ENCODE measurements at places on chromosomes 12 and 14.

DNA sequence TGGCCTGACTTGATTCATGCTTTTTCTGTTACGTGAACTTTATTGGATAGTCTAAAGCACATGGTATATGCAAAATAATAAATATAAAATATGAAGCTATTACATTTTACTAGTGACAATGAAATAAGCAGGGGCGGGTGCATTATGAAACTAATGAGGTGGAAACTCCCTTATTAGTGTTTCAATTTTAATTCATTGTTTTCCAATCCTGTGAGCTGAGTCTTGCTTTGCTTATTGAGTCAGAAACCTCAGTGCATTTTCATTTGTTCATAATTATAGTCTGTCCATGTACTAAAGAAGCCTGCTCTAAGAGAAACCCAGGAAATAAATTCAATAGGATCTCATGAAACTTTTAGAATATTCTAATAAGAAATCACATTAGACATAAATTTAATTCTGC, 78.5 kb downstream of the CNTN1 start:
- no peak for DNase-seq

- DNase-seq, result no peak
Measured at GRCh38 chr14:47332106-47332505, 343.3 kb downstream of the MDGA2 start.

DNA sequence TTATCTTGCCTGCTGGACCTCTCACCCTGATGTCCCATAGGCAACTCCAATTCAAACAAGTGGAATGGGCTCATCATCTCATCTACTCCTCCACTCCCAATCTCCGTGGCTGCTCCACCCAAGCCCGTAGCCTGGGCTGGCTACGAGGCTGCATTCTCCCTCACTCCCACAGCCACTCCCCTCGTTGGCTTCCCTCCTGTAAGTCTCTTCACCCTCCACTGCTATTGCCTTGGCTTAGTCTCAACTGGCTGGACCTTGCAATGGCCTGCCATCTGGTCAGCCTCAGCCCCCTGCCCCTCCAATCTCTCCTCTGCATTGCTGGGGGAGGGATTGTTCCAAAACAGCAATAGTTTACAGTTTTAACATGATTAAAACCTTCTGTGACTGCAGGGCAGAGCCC, 44.4 kb upstream of the PELI2 start:
- DNase-seq, result no peak

- no peak for DNase-seq
Measured at GRCh38 chr12:23493672-23494071, 455.8 kb downstream of the SOX5 start.

DNA sequence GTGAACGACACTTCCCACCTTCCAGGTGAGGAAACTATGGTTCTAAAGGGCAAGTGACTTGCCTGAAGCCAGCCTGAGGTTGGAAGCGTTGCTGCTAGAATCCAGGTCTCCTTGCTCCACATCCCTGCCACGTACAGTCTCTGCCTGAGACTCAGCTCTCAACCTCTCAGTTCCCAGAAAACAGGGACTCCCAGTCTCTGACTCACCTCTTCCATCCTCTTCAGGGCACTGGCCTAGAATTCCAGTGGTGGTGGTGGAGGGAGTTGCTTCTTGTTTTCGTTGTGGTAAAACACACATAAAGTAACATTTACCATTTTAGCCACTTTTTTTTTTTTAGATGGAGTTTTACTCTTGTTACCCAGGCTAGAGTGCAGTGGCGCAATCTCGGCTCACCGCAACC, 7.3 kb downstream of the GPR68 start:
- no peak for DNase-seq

DNA sequence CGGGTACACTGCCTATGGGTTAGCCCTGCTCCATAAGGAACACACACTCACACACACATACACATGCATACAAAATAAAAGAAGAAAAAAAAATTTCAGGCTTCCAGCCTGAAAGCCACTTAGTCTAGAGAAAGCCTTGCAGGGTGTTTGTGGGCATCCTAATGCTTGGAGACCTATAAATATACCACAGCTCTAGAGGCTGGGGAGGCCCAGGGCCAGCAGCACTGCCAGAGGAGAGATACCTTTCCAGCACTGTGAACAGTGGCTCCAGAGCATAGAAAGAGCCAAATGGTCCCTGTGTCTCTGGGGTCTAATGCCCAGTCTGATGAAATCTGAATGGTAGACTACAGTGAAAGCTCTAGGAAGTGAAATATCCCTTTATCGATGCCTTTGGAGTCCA, 12.9 kb downstream of the FAM161B start:
- DNase-seq, result no peak

- DNase-seq, result no peak
Measured at GRCh38 chr14:32627545-32628298, 298.6 kb downstream of the AKAP6 start.

DNA sequence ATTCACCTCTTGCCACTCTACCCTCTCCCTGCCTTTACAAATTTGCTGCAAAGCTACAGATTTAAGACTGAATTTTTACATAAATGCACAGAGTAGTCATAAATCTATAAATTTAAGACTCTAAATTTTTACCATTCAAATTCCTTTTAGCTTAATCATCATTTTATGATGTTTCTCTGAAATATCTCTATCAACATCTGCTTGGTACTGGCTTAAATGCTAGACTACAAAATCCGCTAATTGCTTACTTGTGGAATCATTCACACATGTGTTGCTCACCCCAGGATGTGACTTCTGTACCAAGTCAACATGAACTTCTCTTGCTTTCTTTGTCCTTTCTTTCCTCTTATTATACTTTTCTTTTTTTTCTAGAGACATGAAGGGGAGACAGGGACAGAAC, 109.2 kb downstream of the GALC start:
- DNase-seq, result no peak

DNA sequence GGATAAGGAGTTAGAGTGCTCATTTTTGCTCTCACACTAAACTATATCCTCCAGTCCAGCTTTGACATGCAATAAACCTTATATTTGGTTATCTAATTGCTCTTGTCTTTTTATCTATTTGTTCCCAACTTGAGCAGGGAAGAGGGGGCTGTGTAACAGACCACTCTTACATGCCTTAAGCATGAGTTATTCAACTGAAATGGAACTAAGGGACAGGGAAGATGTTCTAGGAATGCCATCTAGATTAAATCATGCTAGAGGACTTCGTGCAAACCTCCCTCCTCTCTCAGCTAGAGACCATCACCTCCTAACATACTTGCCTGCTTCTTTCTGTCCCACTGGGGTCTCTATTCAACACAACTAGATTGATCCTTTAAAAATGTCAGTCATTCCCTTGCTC, 20.6 kb downstream of the SPX start:
- no peak for DNase-seq

All from stimulated activated CD8-positive, alpha-beta memory T cell treated with anti-CD3 and anti-CD28 coated beads, Interleukin-7, amount 100 ng/mL, for 1 hour (primary cell).